ENCODE measurements at places on chromosomes 5 and 9. TPM values are rescaled to one million over a fixed set of nuclear protein-coding genes. Genes with fewer than 3 reads are reported as not detected.
A peak's percentile ranks its signal among the peaks of the same experiment; 100 is the strongest.

DNA sequence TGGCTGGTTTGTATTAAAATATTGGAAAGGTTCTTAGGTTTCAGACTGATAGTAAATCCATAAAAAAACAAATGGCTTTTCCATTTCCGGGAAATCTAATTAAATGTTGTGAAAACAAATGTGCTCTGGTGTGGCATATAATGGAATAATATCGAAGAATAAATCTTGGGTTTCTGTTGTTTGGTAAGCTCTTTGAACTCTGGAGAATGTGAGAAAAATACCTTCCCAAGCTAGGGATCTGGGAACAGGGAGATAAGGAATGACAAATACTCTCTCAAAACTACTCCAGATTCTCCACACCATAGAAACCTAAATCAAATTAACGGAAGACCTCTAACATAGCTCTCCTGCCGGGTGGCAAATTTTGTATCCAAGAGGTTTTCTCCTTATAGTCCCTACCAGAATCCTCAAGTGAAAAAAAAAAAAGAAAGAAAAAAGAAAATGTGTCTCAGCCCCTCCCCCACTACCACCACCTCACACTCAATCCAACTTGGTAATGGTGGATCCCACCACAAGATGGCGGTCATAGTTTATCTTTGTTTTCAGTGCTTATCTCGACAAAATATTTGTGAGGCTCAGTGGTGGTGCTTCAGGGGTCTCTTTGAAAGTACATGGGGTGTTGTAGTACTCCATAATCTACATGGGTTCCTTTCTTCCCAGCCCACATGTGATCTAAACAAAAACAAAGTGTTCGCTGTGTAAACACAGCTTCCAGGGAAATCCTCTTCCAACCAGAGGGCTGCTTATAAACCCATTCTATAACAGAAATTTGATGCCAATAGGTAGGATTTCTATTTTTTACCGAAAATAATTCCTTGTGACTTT, 54.5 kb upstream of the FST start:
- DNase-seq, result peak; percentile 36

DNA sequence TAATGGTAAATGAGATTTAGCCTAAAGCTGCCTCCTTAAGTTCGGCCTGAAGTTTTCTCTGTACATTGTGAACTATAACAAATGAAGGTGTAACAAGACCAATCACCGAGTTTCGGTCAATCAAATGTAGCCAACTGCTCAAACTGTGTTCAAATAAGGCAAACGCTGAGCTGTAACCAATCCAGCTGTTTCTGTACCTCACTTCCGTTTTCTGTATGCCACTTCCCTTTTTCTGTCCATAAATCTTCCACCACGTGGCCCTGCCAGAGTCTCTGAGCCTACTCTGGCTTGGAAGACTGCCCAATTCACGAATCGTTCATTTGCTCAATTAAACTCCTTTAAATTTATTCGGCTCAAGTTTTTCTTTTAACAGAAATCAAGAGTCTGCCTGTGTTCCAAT, 193.5 kb upstream of the KLF9 start:
- no peak for DNase-seq

GRCh38 chr5:98510143-98510985, 263.1 kb upstream of the RGMB start:
- DNase-seq, result no peak

DNA sequence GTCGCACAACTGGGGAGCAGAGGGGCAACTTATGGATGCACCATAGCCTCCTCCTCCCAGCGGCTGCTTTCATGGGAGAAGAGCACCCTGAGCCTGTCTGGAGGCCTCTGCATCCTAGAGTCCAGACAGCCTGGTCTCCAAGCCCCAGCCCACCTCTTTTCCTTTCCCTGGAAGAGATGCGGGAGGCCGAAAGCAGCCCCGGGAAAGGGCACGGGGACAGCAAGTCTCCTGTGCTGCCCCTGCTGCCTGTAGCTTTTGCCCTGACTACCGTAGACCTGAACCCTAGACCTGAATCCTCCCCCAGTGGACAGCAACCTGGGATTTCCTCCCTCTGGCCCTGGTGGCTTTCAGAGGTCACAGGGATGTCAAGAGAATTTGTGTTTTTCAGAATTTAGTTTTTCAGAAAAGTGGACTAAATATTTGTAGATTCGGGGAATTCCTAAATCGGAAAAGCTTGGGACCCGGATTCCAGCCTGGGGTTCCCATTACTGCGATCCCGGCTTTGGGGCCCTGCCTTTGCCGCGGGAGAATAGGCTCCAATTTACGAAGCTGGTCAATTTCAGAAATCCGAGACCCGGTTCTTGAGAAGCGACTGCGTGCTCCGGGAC, 4.3 kb upstream of the PITX1 start:
- peak; percentile 45 for DNase-seq

- DNase-seq, result no peak
Observed at GRCh38 chr9:36748322-36748899, 175.7 kb downstream of the MELK start.

- no peak for DNase-seq
Observed at GRCh38 chr5:35785601-35786085, 71.0 kb upstream of the IL7R start.

The SGCD gene
- polyA plus RNA-seq, result 0.94 TPM

The GMCL2 gene
- polyA plus RNA-seq, result not detected

The SAXO1 gene
- 0.03 TPM for polyA plus RNA-seq

The PCDHGA1 gene
- polyA plus RNA-seq, result 1.6 TPM
